ENCODE measurements at places on chromosomes 3 and 15. TPM values are rescaled to one million over a fixed set of nuclear protein-coding genes. Genes with fewer than 3 reads are reported as not detected.
A peak's percentile ranks its signal among the peaks of the same experiment; 100 is the strongest.

DNA sequence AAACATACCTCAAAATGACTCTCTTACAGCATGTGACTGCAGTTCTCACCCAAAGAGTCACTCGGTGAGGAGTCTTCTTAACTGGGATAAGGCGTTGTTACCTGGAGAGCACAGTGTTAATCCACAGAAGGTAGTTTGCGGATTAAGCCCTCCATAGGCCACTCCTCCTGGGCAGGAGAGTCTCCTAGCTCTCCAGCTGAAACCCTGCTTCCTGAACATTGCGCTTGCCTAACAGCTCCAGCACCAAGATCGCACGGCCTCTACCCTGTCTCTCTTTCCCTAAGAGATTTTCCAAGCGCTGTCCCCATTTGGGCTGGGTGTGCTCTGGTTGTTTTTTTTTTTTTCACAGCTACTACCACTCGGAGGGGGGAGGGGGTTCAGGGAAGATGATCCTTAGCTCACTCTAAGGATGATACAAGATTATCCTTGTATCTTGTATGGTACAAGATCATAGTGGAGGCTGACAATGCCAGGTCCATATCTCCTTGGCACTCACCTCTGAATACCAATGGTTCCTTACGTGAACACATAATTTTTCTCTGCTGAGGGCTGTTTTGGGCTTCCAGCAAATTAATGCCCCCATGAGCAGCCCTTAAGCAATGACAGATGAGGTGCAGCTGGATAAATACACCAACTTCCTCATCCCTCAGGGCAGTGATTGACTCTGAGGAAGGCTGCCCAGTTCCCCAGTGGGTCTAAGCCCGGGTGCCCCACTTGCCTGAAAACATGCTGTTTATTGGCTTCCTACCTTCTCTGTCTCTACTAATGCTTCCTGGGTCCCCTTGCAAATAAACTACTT is 185.2 kb upstream of the TSC22D2 start:
- DNase-seq = no peak

REC114 gene
- total RNA-seq = not detected

CHAC1 gene
- total RNA-seq = 5.6 TPM

PPP1R2 gene
- 76.3 TPM for total RNA-seq

GRCh38 chr3:186214670-186215069 is 105.8 kb upstream of the ETV5 start:
- DNase-seq = no peak

PEX5L gene
- 0.10 TPM for total RNA-seq

DNA sequence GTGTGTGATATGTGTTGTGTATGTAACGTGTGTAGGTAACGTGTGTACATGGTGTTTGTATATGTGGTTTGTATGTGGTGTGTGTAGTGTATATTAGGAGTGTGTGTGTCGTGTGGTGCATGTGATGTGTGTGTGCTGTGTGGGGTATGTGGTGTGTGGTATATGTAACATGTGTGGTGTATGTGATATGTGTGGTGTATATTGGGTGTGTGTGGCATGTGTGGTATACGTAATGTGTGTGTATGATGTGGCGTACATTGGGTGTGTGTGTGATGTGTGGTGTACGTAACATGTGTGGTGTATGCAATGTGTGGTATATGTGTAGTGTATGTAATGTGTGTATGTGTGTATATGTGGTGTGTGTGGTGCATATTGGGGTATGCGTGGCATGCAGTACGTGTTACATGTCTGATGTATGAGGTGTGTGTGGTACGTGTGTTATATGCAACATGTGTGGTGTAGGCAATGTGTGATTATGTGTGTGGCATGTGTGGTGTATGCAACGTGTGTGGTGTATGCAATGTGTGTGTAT is 41.2 kb downstream of the ARRDC4 start:
- DNase-seq = no peak

TGM5 gene
- 4.1 TPM for total RNA-seq

ZNF385D gene
- 16.2 TPM for total RNA-seq

GRCh38 chr3:76310089-76310488 is 524.7 kb upstream of the ZNF717 start:
- no peak for DNase-seq

- DNase-seq = no peak
These were observed 67.1 kb downstream of the OXSM start for GRCh38 chr3:25856902-25857518.

GRCh38 chr15:51874751-51875644 is 45.5 kb downstream of the TMOD3 start:
- DNase-seq = peak; percentile 27

DNA sequence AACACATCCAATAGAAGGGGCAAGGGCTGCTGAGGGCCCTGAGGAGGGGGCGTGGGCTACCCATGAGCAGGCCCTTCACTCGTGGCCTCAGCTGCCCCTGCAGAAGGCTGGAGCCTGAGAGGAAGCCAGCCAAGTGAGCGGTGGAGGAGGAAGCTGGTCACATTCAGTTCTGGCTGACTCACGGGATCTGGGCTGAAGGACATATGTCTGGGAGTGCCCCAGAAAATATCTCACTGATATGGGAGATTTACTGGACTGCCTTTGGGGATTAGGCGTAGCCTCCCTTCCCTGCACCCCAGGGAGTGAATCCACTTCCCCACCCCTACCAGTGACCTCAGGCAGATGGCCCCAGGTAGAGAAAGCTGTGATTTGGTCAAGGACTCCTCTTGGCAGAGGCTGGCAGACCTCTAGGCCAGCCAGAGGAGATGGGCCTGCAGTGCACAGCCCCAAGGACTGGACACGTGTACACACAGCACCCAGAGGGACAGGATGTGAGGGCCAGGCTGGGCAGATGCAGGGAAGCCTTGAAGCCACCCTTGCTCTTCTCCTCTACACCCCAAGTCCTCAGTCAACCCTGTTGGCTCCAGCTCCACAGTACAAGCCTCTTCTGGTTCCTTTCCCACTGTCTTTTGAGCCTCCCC is 14.2 kb upstream of the ANKDD1A start:
- DNase-seq = no peak

HRG gene
- not detected for total RNA-seq

GRCh38 chr3:11641683-11642430 is 1.9 kb downstream of the VGLL4 start:
- peak; percentile 71 for DNase-seq

GRCh38 chr3:14473411-14473891 is 66.7 kb downstream of the GRIP2 start:
- DNase-seq = peak; percentile 27

GRCh38 chr15:29913528-29914135 is 91.4 kb upstream of the TJP1 start:
- DNase-seq = peak; percentile 7

- DNase-seq = no peak
These were observed 10.8 kb upstream of the SLC24A5 start for GRCh38 chr15:48109856-48110531.

DNA sequence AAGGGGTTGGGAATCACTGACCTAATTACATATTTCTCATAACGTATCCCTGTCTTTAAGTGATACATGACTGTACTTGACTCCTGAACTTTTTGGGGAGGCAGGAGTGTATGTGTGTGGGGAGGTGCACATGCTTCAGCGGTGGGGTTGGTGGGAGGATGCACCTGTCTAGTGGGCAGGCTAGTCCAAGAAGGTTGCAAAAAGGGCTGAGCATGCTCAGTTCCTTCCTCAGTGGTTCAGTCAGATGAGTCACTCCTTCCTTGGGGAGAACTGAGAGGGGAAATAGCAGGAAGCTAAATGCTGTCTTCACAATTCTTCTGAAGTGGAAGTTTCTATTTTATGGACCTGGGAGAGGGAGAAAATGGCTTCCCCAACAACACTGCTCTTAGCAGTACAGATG is 24.6 kb upstream of the AP4E1 start:
- no peak for DNase-seq

GRCh38 chr3:98434412-98434811 is 28.6 kb upstream of the OR5K1 start:
- no peak for DNase-seq

GRCh38 chr15:29275855-29276254 is 6.2 kb upstream of the NSMCE3 start:
- no peak for DNase-seq

SMAD6 gene
- total RNA-seq = 16.2 TPM

GRCh38 chr15:75532413-75533250 is 46.5 kb downstream of the PTPN9 start:
- DNase-seq = no peak

GRCh38 chr3:29381595-29381994 is 100.7 kb downstream of the RBMS3 start:
- DNase-seq = peak; percentile 56

MME gene
- total RNA-seq = 55.5 TPM

SLC7A14 gene
- under 0.01 TPM for total RNA-seq

DNA sequence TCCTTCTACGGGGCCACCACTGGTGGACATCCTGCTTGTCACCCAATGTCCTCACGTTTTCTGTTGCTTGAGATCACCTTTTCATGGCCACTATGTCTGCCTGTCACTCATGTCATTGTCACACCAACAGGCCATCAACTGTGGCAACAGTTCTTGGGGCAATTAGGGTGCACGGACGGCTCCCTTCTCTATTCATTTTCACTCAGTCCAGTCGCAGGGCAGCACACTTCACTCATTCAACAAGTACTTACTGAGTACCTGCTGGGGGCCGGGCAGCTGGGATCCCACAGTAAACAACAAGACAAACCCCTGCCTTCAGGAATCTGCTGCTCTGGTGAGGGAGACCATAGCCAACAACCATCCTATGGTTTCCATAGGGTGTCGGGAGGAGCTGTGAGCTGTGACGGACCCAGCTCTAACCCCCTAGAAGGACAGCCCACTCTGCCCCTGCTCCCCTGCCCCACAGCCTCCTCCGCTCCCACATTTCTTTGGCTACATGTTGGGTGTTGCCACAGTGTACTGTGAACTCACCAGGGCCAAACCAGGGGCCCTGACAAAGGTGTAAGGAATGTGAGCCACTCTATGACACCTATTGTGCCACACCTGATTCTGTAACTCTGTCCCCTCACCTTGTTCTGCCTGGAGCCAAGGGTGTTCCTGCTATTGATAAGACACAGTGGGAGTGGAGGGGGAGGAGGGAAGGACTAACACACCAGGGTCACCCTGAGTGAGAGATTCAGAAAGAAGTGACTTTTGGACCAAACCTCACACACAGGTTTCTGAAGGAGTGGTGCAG is 1.9 kb downstream of the VILL start:
- no peak for DNase-seq

DNA sequence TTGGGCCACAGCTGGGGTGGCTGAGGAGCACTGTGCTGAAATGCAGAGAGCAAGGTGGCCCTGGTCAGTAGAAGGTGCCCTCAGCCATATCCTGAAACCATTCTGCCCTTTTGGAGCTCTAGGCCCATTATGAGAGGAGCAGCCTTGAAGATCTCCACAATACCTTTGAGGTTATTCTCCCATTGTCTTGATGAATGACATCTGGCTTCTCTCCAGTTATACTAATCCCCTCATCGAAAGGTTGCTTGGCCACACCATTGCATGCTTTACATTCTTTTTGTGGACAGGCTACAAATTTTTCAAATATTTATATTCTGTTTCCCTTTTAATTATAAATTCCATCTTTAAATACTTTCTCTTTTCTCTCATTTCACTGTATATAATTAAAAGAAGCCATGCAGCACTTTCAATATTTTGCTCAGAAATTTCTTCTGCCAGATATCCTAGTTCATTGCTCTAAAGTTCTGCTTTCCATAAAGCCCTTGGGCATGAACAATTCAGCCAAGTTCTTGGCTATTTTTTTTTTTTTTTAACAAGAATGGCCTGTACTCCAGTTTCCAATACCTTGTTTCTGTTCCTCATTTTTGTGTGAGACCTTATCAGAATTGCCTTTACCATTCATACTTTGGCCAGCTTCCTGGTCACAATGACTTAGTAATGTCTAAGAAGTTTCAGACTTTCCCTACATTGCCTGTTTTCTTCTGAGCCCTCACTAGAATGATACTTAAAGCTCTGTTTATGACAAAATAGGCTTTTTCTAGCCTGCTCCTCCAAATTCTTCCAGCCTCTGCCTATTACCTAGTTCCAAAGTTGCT is 138.9 kb upstream of the SGO1 start:
- no peak for DNase-seq

GRCh38 chr3:42704136-42704841 is 1.7 kb upstream of the HHATL start:
- DNase-seq = no peak

CGNL1 gene
- 23.5 TPM for total RNA-seq

DNA sequence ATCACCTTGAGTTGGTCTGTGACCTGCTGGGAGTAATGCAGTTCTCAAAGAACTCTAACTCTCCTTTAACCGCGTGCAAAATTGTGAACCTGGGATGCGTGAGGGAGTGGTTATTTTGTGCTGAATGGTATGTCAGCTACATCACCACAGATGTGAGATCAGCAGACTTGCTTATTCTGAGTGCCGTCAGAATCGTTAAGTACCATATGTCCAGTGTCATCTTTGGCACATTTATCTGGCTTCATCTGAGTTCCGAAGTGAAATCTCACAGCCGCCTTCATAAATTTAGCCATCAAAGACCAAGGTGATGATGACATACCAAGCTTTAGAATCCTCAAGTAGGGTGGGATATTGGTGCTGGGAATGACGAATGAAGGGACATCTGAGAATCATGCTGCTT is 347.2 kb upstream of the TPRG1 start:
- DNase-seq = peak; percentile 74

GRCh38 chr3:100984308-100984707 is 8.9 kb downstream of the ABI3BP start:
- DNase-seq = no peak

COL8A1 gene
- 6.2 TPM for total RNA-seq

DNA sequence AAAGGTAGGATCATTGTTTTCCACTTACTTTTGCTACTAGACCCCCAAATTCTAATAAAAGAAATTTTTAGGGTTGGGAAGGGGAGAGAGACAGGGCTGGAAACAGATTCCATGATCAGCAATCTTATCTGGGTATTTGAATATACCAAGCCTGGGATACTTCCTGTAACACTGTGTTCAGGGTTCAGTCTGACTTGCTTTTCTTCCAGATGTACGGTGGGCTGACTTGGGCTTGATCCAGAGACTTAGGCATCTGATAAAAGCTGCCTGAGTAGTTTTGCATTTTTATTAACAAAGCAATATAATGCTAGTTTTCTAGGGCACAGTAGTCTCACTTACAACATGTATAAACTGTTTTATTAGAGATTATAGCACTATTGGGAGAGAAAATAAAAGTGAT is 49.2 kb downstream of the KCNMB2 start:
- no peak for DNase-seq

- peak; percentile 2 for DNase-seq
These were observed 730.2 kb downstream of the TUSC7 start for GRCh38 chr3:117439812-117440211.

PRSS50 gene
- total RNA-seq = 0.89 TPM

DNA sequence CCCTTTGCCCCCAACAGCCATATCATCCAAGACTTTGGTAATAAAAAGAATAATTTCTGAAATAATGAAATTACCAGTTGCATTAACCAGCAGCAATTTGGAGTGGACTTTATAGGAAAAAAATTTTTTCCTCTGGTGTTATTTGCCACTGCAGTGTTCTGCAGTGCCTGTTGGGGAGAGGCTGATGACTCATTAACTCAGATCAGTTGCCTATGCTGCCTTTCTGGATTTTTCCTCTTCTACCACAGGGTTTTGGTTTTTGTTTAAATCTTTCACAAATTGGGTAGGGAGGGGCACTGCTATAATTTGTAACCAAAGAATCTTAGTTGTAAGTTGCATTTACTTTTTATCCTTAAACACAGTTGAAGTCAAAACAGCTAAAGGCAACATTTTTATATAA is 22.7 kb downstream of the ATP6V1A start:
- DNase-seq = no peak

CAMK2N2 gene
- not detected for total RNA-seq

- DNase-seq = no peak
These were observed 75.5 kb upstream of the CBLB start for GRCh38 chr3:105944276-105944675.

GRCh38 chr3:39372833-39373232 is 10.3 kb upstream of the SLC25A38 start:
- DNase-seq = no peak

CPNE9 gene
- total RNA-seq = 0.39 TPM

GRCh38 chr3:175469124-175469523 is 610.0 kb downstream of the NAALADL2 start:
- no peak for DNase-seq
